CD4-positive, alpha-beta T cell treated with Interferon alpha-2 for 1 hour (primary cell): ENCODE measurements at places on chromosomes 3 and 15.

DNA sequence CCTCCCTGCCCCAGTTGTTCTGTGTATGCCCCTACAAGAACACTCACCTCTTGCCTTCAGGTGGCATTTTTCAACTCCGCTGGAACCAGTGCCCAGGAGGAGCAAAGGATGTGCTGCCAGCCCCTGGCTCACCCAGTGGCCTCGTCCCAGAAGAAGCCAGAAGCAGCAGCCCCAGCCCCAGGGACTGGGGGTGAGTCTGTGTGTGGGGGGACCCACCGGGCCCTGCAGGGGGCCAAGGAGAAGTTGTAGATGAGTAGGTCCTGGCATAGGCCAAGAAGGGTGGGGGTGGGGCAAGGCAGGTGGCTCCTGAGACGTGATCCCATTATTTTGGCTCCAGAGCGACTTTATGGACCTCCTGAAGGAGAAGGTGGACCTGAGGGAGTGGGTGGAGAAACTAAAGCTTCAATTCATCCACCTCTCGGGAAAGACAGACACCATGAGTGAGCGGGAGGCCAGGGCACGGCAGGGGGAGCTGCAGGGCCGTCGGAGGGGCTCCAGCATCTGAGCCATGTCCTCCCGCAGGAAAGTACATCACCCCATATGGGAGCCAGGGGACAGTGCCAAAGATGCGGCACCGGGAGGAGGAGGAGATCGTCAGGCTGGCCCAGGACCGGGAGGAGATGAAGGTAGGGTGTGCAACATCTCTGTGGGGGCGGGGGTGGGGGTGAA is 29.3 kb downstream of the NGRN start:
- DNase-seq = no peak

DNA sequence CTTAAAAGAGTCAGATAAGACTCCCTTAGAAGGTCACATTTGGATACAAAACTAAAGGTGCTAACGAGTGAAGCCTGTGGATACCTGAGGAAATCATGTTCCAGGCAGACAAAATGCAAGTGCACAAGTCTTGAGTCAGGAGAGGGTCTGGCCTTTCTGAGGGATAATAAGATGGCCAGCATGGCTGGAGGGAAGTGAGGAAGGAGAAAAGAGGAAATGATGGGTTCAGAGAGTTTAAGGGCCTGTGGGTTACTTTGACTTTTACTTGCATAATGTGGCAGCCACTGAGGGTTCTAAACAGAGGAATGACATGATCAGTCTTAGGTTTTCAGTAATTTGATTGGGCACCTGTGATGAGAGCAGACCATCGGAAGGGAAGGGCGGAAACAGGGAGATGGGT is 3.5 kb upstream of the ROPN1B start:
- no peak for DNase-seq

DNA sequence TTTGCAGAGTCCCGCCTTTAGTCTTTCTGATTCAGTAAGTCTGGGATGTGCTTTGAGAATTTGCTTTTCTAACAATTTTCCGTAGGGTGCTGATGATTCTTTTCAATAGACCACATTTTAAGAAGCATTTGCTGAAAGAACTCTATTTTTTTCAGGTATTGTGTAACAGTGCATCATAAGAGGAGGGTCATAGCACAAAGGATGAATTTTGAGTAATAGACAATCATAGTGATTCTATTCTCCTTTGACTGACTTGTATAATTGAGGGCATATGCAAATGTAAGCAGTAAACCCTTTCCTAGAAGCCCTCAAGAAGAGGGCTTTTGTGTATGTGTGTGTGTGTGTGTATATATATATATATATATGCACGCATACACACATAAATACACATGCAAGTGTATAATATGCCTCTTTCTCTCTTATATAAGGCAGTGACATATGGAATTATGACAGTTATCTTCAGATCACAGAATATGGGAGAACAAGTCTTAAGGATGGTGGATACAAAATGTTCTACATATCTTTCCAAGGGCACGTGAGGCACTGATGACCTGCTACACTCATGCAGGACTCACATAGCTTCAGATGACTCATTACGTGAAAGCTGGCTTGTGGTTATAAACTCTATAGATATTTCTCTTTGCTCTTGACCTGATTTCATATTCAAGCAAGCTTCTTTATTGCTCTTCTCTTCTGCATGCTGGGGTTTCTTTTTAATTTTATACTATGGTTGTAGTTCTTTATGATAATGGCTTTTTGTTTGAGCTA is 6.5 kb upstream of the PLSCR1 start:
- no peak for DNase-seq

GRCh38 chr15:83012636-83013035 is 1.2 kb upstream of the C15orf40 start:
- DNase-seq = no peak

GRCh38 chr3:47347217-47347801 is 33.5 kb upstream of the PTPN23 start:
- no peak for DNase-seq

- no peak for DNase-seq
Observed at GRCh38 chr3:71987828-71988227, 202.9 kb upstream of the PROK2 start.
